ENCODE measurements at places on chromosomes 1 and 21. TPM values are rescaled to one million over a fixed set of nuclear protein-coding genes. Genes with fewer than 3 reads are reported as not detected.

MCOLN3 gene
- 0.67 TPM for total RNA-seq

RORC gene
- total RNA-seq: not detected

OR2T29 gene
- not detected for total RNA-seq

FAM3B gene
- total RNA-seq: not detected

APOBEC4 gene
- total RNA-seq: not detected

LYPD8 gene
- total RNA-seq: not detected

FALEC gene
- total RNA-seq: not detected

SPRR1B gene
- total RNA-seq: not detected

CD1E gene
- total RNA-seq: not detected

LRRN2 gene
- 0.82 TPM for total RNA-seq

IFI44 gene
- total RNA-seq: 16.9 TPM

RBM11 gene
- total RNA-seq: 1.8 TPM

MYBPH gene
- total RNA-seq: not detected

RIPPLY3 gene
- 0.20 TPM for total RNA-seq

PDZK1 gene
- not detected for total RNA-seq

MIXL1 gene
- total RNA-seq: not detected

VAV3 gene
- 1.1 TPM for total RNA-seq

C1QA gene
- not detected for total RNA-seq

WNT9A gene
- total RNA-seq: 0.06 TPM

DNALI1 gene
- total RNA-seq: not detected

TPTE gene
- not detected for total RNA-seq

CYP2J2 gene
- total RNA-seq: 0.25 TPM

SERTAD4 gene
- total RNA-seq: 0.29 TPM

TMPRSS2 gene
- not detected for total RNA-seq

USP25 gene
- total RNA-seq: 30.9 TPM

SLC35F3 gene
- 2.5 TPM for total RNA-seq

TNFSF18 gene
- total RNA-seq: 4.5 TPM

OR14C36 gene
- total RNA-seq: not detected

OR10Z1 gene
- total RNA-seq: not detected

GPR52 gene
- 1.0 TPM for total RNA-seq

SZRD1 gene
- total RNA-seq: 49.0 TPM

C1orf167 gene
- total RNA-seq: 0.14 TPM

OR10J1 gene
- 0.05 TPM for total RNA-seq

IFI44L gene
- 16.1 TPM for total RNA-seq

C8A gene
- not detected for total RNA-seq

AJAP1 gene
- total RNA-seq: not detected

FCMR gene
- not detected for total RNA-seq

GBP5 gene
- not detected for total RNA-seq

BGLAP gene
- total RNA-seq: 0.50 TPM

FGR gene
- total RNA-seq: not detected

CSDE1 gene
- total RNA-seq: 328 TPM

PALMD gene
- total RNA-seq: 3.9 TPM

CYP4Z1 gene
- total RNA-seq: not detected

Measured in NCI-H460 (cell line).